ENCODE measurements at places on chromosomes 5 and 9. TPM values are rescaled to one million over a fixed set of nuclear protein-coding genes. Genes with fewer than 3 reads are reported as not detected.

- no peak for DNase-seq
Observed at GRCh38 chr5:25262221-25262620, 617.4 kb upstream of the CDH10 start.

DNA sequence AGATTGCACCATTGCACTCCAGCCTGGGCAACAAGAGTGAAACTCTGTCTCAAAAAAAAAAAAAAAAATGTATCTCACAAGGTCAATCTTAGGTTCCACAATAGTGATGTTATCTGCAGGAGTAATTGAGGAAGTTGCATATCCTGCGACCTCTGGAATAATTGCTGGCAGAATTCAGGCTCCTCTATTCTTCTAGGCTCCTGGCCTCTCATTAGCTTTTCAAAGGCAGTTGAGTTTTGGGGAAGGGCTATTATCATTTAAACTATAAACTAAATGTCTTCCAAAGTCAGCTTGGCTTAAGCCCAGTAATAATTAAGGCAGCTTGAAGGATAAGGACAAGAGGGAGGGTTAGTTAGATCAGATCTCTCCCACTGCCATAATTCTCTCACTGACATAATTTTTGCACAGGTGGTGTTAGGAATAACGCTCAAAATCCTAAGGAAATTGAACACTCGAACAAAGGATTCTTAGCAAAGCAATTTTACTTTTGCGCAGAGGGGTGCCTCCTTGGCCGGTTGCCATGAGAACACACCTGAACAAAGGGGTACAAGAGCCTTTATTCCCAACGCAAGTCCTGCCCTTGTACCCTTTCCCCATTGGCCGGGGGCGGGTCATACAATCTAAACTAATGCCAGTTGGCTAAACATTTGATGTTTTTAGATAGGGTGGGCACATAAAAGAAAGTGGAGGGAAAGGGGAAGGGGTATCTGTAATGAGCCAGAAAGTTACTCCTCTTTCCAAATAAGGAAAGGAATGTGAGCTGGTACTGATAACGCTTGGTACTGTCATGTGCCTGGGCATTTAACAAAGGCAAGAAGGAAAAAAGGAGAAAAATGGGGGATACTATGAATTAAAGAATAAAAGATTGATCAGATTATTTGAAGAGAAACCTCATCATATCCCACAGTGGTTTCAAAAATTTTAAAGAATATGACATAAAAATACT lies 106.4 kb upstream of the CCNG1 start:
- no peak for DNase-seq

GRCh38 chr5:176424181-176424580 lies 7.8 kb upstream of the CLTB start:
- no peak for DNase-seq

Gene SLC6A19
- 0.09 TPM for total RNA-seq

- no peak for DNase-seq
Observed at GRCh38 chr9:132239999-132240840, 78.4 kb downstream of the NTNG2 start.

Gene PRSS3
- total RNA-seq: 5.2 TPM

DNA sequence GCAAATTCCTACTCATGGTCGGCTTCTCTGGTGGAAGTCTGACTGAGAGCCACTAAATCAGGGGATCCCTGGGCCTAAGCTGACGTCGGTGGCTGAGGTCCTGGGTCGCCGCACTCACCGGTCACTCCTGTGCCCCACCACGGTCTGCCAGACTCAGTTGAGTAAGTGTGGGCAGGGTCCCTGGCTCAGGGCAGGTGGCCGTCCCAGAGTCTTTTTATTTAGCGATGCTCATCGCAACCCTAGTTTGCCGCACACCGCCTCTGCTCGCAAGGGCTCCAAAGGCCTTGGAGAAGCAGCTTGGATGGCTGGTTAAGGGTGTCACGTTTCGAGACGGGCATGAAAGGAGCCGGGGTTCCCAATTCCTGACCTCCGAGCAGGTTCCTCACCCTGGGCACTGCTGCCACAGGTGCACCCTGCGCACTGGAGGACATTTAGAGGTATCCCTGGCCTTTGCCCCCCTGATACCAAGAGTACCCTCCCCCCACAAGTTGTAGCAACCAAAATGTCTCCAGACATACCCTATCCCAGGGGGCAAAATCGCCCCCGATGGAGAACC lies 59.9 kb downstream of the NSUN2 start:
- DNase-seq: no peak
